ENCODE measurements at places on chromosomes 6 and 20. TPM values are rescaled to one million over a fixed set of nuclear protein-coding genes. Genes with fewer than 3 reads are reported as not detected.

DNA sequence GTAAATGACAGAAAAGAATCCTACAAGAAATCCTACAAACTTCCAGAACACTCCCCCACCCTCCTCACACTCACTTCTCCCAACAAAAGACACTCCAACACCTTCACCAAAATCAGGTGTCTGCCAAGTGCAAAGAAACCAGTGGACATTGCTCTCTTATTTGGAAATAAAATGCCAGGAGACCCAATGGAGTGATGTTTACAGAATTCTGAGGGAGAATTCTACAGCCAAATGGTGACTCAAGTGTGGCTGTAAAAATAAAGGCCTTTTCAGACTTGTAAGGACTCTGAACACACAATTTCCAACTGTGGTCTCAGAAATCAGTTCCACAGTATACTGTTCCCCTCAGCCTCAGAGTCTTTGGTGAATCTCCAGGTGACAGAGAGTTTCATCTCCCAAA lies 109.6 kb upstream of the CARMIL1 start:
- no peak for DNase-seq

DNA sequence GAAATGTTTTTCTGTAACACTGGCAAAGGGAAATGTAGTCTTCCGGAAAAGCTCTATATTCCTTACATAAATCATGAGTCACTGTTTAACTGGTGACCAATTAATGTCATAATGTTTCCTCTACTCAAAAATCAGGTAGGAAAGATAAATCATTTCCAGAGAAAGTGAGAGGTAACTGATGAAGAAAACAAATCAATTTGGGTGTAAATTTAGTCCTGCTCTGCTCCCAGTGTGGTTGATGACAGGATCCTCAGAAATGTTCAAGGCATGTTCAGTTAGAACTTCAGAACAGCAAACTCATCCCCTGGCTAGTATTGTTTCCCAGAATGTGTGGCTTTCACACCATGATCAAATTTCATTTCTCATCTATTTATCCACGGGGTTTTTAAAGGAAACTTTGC lies 38.8 kb upstream of the SPACA1 start:
- no peak for DNase-seq

Gene AVP
- not detected for total RNA-seq

- no peak for DNase-seq
Measured at GRCh38 chr6:39493174-39493573, 170.7 kb upstream of the KCNK16 start.

Gene ALDH8A1
- 0.20 TPM for total RNA-seq

Gene HLA-DPB1
- total RNA-seq = 41.5 TPM

- DNase-seq = no peak
Measured at GRCh38 chr6:89438248-89438647, 5.3 kb downstream of the ANKRD6 start.

Gene PSORS1C1
- total RNA-seq = 1.5 TPM

- DNase-seq = no peak
Measured at GRCh38 chr6:14784596-14785492, 461.0 kb upstream of the JARID2 start.

Gene SLC26A8
- total RNA-seq = not detected

DNA sequence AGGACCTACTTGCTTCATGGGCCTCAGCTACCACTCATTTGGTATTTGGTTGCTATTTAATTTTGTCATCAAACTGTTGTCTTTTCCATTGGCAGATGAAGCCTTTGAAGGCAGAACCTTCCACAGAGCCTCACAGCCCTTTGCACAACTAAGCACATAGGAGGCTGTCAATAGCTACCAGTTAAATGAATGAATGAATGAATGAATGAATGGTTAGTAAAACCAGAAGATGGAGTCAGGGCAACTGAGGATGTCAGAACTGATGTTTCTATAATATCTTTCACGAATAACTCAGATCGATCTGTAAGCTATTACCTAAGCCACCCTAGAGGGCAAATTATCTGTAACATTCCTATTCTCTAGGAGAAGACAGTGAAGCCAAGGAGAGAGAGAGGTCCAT lies 19.1 kb downstream of the BNIP5 start:
- DNase-seq = no peak

Gene BPIFB4
- total RNA-seq = not detected

DNA sequence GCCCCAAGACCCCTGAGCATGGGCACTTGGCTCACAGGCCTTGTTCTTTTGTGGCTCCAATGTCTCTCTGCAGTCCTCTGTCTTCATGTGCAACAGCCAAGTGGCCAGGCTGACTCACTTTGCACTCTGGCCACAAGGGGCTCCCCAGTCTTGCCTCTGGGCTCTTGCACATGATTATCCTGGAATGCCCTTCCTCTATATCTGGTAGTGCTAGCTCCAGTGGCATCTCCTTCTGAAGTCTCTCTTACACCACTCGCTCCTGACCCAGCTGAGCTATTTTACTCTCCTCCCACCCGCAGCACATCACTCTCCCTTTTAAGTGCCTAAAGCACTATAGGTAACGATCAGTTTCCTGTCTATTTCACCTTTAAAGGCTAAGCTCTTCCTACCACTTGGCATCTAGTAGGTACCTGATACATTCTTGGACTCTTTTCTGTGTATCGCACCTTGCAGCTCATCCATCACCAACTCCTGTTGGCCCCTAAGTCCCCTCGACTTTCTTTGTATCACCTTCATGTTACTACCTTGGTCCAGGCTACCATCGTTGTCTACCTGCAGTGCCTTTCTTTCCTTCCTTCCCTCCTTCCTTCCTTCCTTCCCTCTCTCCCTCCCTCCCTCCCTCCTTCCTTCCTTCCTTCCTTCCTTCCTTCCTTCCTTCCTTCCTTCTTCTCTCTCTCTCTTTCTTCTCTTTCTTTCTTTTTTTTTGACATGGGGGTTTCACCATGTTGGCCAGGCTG lies 211.9 kb upstream of the RNF24 start:
- DNase-seq = no peak

DNA sequence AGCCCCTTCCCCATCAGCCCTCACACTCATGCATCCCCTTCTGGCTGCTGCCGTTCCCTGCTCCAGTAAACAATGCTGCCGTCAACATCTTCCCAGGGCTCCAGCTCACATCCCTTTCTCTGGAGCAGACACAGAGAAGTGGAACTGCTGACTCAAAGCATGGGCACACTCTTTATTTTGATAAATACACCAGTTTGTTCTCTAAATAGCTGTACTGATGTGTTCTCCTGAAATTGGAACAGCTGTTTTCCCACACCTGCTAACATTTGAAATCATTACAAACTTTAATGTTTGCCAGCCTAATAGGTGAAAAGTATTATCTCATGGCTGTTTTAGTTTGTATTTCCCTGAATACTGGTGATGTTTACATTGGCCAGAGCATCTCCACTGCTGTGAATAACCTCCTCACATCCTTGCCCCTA lies 102.1 kb upstream of the NXT1 start:
- DNase-seq = no peak

DNA sequence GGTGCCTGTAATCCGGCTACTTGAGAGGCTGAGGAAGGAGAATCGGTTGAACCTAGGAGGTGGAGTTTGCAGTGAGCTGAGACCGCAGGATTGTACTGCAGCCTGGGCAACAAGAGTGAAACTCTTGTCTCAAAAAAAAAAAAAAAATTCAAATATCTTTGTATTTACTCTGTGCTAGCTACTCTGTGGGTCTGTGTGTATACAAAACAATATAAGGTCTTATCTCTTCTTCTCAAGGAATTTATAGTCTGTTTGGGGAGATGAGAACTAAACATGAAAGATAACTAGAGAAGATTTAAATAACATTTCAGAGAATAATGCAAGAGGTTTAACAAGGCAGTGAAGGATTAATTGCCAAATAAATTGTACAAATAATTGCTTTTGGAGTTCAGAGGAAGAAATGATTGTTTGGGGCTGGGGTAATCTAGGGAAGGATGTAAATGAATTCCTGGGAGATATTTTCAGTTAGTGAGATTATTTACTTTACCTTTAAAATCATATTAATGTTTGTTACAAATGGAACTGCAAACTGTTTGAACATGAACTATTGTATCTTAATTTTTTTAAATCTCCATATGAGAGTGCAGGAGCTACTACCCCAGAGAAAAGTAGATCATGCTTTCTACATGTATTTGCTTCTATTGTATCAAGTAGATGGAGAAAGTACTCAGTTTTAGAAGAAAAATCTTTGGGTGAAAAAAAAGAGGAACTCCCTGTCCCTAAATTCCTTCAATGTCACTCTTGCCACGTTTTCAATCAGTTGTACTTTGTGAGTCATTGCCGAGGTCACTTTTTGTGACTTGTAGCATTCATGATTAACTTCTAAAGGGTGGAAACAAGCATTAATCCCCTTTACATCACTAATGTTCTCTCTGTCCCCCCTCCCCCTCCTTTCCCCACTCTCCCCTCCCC lies 39.0 kb downstream of the NCOA3 start:
- DNase-seq = no peak

Gene ARHGAP18
- 5.7 TPM for total RNA-seq

Gene LY6G6F
- not detected for total RNA-seq

DNA sequence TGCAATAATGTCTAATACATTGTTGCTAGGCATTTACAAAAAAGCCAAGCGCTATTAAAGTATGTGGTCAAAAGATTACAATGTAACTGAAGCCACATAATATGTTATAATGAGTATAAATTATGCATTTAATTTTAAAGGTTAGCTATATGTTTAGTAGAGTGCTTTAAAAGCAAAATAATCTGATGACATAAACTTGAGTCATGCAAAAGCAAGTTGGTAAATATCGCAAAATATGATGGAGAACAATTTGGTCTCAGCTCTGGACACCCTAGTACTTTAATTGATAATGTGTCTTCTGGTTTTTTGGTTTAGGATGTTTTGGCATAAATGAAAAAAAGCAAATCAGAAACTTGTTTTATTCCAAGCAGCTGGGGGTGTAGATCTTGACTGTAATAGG lies 188.6 kb upstream of the RREB1 start:
- no peak for DNase-seq

- no peak for DNase-seq
Measured at GRCh38 chr6:35170166-35170565, 29.0 kb upstream of the TCP11 start.

Gene CALHM4
- total RNA-seq = 0.32 TPM

Gene NEU1
- 24.9 TPM for total RNA-seq

GRCh38 chr6:45112711-45113110 lies 215.4 kb upstream of the RUNX2 start:
- no peak for DNase-seq

Gene GPR63
- total RNA-seq = 0.79 TPM

DNA sequence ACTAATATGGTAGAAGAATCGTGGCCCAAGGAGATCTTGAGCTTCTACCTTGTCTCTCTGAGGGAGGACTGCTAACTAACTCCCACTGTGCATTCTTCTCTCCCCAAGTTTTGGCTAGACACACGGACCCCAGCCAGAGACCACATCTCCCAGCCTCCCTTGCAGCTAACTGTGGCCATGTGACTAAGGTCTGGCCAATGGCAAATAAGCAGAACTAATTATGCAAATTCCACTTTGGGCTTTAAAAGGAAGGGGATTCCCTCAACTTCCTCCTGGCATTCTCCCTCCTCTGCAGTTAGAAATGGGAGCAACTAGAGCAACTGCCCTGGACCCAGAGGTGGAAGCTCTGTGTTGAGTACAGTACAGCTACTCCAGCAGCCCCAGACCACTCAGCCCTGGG lies 15.4 kb downstream of the BPIFA2 start:
- DNase-seq = no peak

DNA sequence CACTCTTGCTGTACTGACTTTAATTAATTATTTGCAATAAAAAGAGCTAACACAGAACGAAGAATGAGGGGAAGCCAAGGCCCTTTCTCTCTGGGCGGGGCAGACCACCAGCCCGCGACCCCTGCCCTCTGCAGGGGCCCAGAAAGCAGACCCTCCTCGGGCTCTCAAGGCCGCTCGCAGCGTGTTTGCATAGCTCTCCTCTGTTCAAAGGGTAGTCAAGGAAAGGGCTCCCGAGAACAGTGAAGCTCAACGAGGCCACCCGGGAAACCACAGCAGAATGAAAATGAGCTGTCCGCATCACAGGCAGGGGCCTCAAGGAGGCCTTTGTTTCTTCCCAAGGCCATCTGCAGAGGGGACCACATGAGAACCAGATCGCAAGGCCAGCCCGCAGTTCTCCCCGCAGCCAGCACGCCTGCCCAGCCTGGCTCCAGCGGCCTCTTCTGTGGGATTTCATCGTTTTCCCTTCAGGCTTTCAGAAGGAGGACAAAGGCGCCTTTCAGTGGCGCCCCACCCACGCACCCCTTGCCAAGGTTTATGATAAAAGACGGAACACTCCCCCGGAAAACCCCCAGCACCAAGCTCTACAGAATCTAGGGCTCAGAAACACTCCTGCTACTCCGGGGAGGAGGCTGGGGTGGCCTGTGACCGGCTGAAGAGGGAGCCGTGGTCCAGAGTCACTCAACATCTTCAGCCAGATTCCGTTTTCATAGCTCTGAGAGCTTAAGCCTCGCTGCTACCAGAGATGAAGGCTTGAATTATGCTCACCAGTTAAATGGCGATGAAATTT lies 25.3 kb downstream of the ACSS1 start:
- peak; percentile 80 for DNase-seq

GRCh38 chr6:105982761-105983540 lies 103.2 kb upstream of the PRDM1 start:
- no peak for DNase-seq

GRCh38 chr6:168104636-168105035 lies 25.6 kb upstream of the FRMD1 start:
- no peak for DNase-seq

DNA sequence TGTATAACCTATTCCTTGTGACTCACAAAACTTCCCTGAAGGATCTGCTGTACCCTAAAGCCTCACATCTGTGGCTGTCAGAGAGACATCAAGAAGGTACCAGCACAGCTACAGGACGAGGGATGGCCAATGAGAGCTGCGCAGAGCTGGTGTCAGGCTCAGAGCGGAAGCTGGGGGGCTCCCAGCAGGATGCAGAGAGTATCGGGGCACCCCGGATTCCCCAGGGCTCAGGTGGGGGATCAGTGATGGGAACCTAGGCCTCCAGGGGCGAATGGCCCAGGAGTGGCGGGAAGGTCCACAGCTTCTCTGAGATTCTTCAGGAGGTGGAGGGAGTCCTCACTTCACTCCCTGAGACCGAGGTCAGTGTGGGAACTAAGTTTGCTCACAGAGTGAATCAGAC lies 30.9 kb upstream of the SMOC2 start:
- DNase-seq = no peak

Gene WFDC10B
- total RNA-seq = not detected

Gene RHAG
- 0.62 TPM for total RNA-seq

GRCh38 chr20:2206957-2207769 lies 88.6 kb upstream of the TGM3 start:
- DNase-seq = peak; percentile 85

Gene TMX4
- total RNA-seq = 120 TPM

Gene MYLK4
- 2.5 TPM for total RNA-seq

Gene PTCHD4
- 0.79 TPM for total RNA-seq

- DNase-seq = no peak
Measured at GRCh38 chr6:77228279-77228678, 235.0 kb downstream of the HTR1B start.

GRCh38 chr20:58076405-58076804 lies 152.0 kb downstream of the ANKRD60 start:
- no peak for DNase-seq

Gene E2F1
- total RNA-seq = 1.8 TPM

DNA sequence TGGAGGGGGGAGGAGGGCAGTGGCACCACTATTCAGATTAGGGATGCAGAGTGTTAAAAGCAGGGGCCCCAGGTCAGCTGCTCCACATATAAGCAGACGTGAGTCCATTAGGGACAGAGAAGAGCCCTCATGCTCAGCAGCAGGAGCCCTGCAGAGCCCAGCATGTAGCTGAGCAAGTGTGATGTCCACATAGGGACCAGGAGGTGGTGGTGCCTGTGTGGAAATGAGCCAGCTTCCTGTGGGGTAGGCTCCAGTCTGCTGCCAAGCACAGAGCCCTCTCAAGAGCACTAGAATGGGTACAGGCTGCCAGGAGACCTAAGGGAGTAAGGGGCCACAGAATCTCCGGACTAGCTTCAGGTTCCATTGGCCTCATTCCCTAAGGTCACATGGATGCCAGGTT lies 57.9 kb upstream of the MLN start:
- no peak for DNase-seq
